KBM-7 (cell line): ENCODE measurements at places on chromosomes 1 and 21.

DNA sequence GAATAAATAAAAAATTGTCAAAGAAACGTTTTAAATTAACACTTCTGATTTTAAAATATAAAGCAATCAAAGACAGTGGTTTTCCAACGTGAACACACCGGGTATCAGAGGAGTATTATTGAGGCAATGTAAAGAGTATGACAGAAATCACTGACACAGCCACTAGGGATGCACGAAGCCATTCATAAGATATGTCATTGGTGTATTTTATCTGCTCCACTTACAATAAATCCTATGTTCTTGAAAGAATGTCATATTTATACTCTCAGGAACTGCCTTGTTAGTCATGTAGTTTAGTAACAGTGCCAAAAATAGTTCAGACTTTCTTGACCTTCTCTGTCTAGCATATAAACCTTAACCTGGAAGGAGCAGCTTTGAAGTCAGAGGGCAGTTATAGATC lies 835.0 kb upstream of the NCAM2 start:
- DNase-seq: no peak

DNA sequence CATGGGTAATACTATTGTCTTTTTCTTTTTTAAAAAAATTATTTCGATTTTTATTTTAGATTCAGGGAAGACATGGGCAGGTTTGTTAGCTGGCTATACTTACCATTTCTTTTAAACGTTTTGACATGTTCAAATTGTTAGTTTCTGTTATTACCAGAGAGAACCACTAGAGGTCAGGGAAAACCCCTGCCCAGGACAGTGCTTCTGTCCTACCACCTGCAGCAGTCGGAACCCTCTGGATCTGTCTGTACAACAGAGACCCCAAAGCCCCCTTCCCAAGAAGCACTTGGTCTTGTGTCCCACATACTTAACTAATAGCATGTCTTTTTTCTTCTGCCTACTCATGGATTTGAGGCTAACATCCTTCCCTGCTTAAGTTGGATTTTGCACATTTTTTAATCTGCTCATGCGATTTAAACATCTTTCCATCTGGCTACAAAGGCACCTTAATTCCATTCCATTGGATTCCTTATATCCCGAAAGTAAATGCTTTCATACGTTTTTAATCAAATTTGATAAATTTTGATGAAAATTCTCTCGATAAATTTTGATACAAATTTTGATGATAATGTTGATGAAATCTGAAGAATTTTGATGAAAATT lies 10.0 kb upstream of the C1orf115 start:
- peak; percentile 58 for DNase-seq

GRCh38 chr1:162081316-162081715 lies 11.8 kb downstream of the NOS1AP start:
- DNase-seq: no peak

DNA sequence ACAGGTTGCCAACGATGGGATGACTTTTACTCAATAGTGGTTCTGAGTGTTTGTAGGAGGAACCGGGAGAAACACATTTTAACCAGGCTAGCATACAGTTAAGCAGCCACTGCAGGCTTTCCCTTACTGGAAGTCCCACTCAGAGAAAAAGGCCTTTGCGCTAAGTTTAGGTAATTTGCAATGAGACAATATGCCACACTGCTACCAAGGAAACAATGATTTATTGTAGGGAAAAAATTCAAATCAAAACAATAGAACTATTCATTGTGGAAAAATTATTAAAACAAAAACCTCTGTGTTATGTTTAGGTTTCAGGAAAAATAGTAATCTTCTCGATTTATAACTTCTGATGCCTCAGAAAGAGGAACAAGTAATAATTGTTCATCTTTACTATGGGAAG lies 51.4 kb upstream of the CR2 start:
- DNase-seq: no peak

- DNase-seq: peak; percentile 62
Measured at GRCh38 chr1:193104502-193104906, 710 bp downstream of the GLRX2 start.

GRCh38 chr1:8517661-8518489 lies 200.0 kb downstream of the SLC45A1 start:
- DNase-seq: no peak
